AG20443 (cell line): ENCODE measurements at places on chromosomes 4 and X.

- DNase-seq = no peak
Measured at GRCh38 chr4:101075536-101075935, 271.8 kb downstream of the PPP3CA start.

DNA sequence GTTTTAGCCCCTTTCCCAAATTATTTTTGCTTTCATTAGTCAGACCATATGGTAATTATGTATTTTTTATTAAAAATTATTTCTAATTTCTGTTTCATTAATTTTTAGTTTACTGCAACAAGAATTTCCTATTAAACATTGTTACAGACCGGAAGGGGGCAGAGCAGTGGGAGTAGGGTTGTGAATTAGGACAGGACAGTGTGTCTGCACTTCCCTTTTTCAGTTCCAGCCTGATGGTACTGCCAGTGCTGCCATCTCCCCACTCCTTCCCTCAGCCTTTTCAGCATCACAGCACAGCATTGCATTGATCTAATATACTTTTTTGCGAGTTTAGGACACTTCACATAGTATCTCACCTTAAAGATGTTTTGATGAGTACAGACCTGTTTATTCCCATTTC is 76.5 kb downstream of the STIM2 start:
- no peak for DNase-seq

DNA sequence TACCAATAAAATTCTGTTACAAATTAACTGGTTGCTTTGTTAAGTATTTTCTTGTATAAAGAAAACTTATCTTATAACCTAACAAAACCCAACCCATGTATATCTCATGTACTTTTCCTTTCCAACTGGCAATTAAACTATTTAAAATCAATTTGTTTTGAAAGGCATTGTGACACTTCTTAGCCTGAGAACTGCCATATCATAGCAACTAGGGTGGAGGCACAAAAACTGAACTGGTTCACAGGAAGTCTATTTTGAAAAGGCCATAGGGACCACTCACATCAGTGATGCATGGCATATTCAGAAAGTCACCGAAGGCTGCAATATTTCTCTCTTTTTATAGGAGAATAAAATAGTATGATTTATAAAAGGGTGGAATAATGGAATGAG is 40.5 kb upstream of the ARSJ start:
- DNase-seq = no peak

DNA sequence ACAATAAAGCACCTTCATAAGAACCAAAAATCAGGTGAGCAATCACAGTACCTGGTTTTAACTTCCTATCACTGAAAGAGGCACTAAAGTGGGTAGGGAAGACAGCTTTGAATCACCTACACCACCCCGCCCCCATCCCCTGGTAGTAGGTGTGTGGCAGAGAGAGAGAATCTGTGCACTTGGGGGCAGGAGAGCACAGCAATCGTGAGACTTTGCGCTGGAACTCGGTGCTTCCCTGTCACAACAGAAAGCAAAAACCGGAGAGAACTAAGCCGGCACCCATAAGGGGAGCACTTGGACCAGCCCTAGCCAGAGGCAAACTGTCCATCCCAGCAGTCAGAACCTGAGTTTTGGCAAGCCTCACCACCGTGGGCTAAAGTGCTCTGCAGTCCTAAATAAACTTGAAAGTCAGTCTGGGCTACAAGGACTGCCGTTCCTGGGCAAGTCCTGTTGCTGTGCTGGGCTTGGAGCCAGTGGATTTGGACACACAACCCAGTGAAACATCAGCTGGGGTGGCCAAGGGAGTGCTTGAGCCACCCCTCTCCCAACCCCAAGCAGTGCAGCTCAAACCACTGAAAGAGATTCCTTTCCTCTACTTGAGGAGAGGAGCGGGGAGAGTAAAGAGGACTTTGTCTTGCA is 32.1 kb downstream of the NDUFB11 start:
- no peak for DNase-seq

DNA sequence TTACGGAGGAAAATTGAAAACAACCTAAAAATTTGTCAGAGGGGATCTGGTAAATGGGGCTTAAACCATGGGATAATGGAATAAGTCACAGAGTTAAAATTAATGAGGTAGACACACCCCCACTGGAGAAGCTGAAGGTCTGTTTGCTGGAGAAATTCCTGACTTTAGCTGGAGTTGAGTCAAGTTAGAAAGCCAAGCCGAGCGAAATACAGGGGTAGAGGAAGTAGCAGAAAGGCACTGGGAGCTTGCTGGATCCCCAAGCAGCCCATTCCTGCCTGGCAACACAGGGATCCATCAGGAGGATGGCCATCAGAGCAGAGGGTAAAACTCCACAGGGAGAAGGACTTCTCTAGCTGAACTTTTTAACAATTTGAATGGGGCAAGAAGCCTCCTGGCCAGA is 163.8 kb downstream of the ATRX start:
- no peak for DNase-seq

DNA sequence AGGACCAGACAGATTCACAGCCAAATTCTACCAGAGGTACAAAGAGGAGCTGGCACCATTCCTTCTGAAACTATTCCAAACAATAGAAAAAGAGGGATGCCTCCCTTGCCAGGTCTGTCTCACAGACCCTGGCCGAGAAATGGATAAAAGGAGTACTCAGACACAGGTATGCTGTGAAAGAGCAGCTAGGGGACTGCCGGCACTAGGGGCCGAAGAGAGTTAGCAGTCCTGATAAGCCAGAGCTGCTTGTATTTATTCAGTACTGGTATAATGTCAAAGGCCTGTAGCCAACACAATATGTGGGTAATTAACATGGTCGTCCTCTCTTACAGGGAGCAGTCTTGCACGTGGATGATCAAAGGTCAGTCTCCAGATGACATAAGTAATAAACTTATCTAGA is 1042.1 kb upstream of the LCORL start:
- no peak for DNase-seq

DNA sequence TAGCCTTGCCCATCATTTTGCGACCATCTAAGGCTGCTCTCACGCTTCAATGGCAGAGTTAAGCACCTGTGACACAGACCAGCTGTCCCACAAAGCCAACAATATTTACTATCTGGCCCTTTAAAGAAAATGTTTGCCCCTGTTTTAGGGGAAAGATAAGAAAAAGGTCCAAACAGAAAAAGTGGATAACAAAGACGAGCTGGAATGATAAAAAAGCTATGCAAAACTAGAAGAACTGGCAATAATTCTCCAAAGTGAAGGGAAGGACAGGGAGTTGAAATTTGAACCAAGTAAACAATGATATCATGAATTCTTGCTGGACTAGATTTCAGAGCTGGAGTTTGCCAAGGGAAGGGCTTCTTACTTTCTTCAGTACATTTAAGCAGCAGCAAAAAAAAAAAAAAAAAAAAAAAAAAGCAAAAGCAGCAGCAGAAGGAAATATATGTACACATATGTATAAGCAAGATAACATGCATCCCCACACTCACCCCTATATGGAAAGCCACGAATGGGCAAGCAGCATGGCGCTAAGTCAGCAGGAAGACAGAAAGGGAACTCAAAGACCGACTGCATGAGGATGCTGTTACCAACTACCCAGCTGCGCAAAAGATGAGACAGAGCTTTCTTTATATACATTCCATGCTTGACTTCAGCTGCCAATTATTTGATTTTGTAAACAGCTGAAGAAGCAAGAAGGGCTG is 12.5 kb downstream of the TRAPPC2 start:
- peak; percentile 16 for DNase-seq

GRCh38 chr4:8167815-8168214 is 9.2 kb upstream of the ABLIM2 start:
- DNase-seq = no peak

- DNase-seq = no peak
Measured at GRCh38 chr4:97582890-97583289, 560.4 kb downstream of the STPG2 start.

- no peak for DNase-seq
Measured at GRCh38 chr4:3250956-3251690, 2.2 kb downstream of the MSANTD1 start.

DNA sequence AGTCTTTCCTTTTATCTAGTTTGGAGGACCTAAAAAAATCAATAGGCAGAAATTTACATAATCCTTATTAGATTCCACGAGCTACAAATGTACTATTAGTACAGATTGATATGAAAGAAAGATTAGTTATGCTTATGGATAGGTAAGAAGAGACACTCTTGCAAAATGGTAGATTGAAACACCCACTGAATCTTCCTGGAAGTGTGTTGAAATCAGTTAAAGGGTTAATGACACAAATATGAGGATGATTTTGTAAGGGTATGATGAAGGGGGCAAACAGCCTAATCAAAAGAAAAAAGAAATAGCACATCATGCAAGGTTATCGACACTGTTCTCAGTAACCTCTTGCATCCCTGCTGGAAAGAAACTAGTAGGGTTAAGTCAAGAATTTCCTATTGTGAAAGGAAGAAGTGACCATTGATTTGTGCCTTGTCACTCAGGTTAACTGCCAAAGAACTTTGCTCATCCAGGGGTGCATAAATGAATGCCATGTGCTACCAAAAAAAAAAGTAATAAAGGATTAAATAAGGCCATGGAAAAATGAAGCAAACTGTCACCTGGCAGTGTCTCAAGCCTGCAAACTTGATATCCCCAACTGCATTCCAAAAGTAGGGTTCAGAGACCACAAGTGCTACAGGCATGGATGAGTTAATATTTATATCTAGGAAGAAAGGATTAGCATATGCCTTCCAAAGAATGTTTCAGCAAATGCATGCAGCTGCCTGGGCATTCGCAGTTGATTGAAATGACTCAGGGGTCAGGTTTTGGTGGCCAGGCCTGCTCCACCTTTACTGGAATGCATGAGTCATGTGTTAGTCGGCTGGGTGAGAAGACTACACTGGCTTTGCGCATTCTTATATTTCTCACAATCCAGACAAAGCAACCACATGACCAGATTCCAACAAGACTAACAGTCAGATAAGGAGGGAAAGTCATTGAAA is 78.3 kb upstream of the ATXN3L start:
- DNase-seq = peak; percentile 81

DNA sequence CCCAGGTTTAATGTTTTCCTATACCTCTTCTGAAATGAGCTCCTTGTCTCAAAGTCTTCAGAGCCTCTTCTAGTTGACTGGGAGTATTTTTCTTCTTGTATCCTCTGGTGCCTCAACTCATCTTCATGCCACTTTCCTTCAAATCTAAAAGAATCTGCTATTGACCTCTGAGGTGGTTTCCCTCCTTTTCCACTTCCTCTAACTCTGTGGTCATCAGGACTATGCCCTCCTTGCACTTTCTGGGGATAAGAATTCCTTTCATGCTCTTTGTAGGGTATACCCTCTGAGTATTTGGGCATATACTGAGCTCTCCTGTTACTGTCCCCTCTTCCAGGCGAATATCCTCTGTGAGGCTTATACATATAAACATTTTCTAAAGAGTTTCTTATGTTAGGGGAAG is 24.8 kb downstream of the BCLAF3 start:
- DNase-seq = no peak

DNA sequence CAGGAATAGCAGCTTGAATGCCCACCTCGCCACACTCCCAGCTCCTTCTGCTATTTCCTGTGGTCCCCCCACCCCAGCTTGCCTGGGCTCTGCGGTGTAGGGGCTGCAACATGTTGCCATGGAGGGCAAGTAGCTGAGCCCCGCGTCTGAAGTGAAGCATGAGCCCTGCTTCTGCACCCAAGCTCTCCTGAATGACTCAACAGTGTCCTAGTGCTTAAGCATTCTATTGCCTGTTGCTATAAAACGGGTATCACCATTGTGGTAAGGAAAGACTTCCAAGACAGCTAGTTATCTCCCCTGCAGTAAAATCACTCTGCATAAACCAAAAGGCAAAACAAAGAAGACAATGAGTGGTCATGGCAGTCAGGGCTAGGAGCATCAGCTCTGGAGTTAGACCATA is 31.4 kb upstream of the SPATA4 start:
- no peak for DNase-seq

GRCh38 chr4:95377366-95377900 is 171.3 kb downstream of the UNC5C start:
- no peak for DNase-seq

GRCh38 chr4:41967392-41967791 is 14.2 kb upstream of the DCAF4L1 start:
- DNase-seq = no peak

DNA sequence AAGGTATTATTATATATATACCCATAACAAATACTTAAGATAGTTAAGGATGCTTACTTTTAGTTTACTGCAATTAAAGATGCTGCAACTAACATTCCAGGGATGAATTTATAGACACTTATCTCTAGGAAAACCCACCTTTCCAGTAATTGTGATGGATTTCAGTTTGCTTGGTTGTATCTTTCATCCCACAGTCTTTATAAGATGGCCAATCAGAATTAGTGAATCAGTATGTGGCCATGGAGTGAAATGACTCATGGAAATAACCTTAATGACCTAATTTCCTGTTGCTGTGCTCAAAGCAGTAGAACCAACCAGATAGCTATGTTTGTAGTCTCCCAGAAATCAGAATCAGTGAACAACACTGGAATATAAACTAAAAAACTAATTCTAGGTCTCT is 26.4 kb downstream of the MOSPD2 start:
- DNase-seq = peak; percentile 19

GRCh38 chr4:18664171-18664570 is 642.6 kb upstream of the LCORL start:
- no peak for DNase-seq

DNA sequence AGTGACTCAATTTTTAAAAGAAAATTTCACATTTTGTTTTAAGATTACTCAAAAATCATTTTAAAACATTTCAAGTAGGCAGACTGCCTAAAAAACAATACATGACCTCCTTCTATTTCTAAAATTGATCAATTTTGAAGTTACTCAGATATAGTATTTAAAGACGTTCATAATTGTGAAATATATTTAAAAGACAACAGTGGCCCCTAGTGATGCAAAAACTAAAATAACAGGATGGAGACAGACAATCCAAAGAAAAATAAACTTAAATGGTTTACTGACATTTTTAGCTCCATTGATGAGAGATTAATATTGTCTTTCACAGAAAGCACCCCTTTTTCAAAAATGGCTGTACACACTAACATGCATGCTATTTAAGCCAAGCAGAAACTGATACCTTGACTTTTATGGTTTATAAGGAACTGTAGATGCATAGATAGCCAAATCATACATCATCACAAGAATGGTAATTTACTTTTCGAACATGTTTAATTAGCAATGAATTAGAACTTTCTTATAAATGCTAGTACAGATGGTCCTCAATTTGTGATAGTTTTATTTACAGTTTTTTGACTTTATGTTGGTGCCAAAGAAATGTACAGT is 69.8 kb upstream of the FAT4 start:
- DNase-seq = peak; percentile 14

DNA sequence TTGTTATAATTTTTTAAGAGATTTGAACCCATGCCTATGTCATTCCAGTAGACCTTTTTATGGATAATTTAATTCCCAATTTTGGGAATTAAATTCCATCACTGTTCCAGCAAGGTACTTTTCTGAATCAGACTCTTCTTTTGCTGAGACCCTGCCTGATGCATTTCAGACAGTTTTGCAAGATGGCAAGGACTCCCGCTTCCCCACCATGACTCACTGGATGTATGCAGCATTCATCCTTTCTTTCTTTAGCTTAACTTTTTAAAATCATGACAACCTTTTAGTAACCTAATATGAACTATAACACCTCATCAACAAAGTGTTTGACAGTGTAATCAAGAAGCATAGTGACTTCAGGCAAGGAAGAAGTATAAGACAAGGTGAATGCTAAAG is 178.1 kb upstream of the LEF1 start:
- no peak for DNase-seq
